Activated CD4-positive, alpha-beta T cell treated with anti-CD3 and anti-CD28 coated beads, Interleukin-2, amount 10 ng/mL, durations not matched to agents 24 days and 14 days (primary cell): ENCODE measurements at places on chromosomes 12 and 14. TPM values are rescaled to one million over a fixed set of nuclear protein-coding genes. Genes with fewer than 3 reads are reported as not detected.
A peak's percentile ranks its signal among the peaks of the same experiment; 100 is the strongest.

The OASL gene
- 2.9 and 3.0 TPM in 2 replicates for total RNA-seq

The GALNT9 gene
- total RNA-seq: 0.19 TPM in 1 of 2 replicates, not detected in the other

DNA sequence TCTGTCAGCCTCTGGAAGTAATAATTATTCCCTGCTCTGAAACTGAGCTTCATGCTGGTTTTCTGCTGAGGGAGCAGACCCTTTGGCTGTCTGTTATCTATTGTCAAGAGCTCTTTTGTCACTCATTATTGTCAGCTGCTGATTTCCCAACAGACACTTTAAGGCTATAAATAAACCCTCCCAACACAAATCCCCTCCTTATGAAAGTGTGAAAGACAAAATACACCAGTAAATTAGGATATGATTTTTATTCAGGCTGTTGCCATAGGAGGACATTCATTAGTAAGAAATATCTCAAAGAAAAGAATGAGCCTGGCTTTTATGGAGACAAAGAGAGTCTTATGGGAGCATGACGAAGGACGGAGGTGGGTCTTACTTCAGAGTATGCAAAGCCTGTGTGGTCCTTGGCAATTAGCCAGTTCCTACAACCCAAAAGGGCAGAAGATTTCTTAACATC is 180.8 kb downstream of the CRADD start:
- H3K4me3 ChIP-seq: no peak overlapping the region
- no peaks in the 10 kb centered on the region for H3K27me3 ChIP-seq
- DNase-seq: no peak
- peaks cover 24% of the 10 kb centered on the region for H3K4me1 ChIP-seq
- H3K36me3 ChIP-seq: peaks cover 5% of the 10 kb centered on the region

- H3K4me1 ChIP-seq: peaks cover 24% of the 10 kb centered on the region
- no peak for DNase-seq
- H3K36me3 ChIP-seq: no peaks in the 10 kb centered on the region
Measured at GRCh38 chr12:52603314-52603713, 2.1 kb upstream of the KRT72 start.

- no peak overlapping the region for H3K27ac ChIP-seq
- H3K4me3 ChIP-seq: no peak overlapping the region
- DNase-seq: no peak
- H3K4me1 ChIP-seq: peaks cover 8% of the 10 kb centered on the region
- peaks cover 63% of the 10 kb centered on the region for H3K27me3 ChIP-seq
Measured at GRCh38 chr12:49962861-49963765, 1.4 kb downstream of the AQP5 start.

DNA sequence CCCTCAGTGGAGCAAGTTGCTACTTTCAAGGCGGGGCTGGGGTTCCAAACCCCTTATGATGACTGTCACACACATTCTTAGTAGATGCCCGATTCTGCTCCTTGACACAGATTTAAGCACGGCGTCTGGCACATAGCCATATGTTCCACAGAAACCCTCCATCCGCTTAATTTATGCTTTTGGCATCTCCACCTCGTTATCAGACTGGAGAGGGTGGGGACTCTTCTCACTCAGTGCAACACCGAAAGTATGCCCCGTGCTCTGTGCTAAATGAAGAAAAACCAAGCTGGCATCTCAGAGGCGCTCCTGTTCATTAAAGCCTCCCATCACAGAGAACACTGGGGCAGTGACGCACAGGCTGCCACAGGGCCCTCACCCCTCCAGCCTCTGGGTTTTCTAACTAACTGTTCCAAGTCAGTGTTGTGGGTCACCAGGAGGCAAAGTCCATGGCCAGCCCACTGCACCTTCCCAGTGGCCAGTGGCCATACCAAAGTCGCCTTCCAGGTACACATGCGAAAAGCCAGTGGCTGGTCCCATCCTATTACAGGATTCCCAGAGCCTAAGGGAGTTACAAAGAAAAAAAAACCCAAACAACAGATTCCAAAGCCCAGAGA is 27.3 kb downstream of the CCDC88C start:
- H3K36me3 ChIP-seq: peaks cover 23% of the 10 kb centered on the region
- peak overlapping the region; percentile 5 for H3K4me3 ChIP-seq
- DNase-seq: no peak
- H3K27me3 ChIP-seq: no peaks in the 10 kb centered on the region
- H3K4me1 ChIP-seq: peaks cover 62% of the 10 kb centered on the region
- H3K27ac ChIP-seq: peak overlapping the region; percentile 83

GRCh38 chr12:102487226-102487625 is 6.9 kb upstream of the IGF1 start:
- H3K27ac ChIP-seq: no peak overlapping the region
- no peaks in the 10 kb centered on the region for H3K36me3 ChIP-seq

DNA sequence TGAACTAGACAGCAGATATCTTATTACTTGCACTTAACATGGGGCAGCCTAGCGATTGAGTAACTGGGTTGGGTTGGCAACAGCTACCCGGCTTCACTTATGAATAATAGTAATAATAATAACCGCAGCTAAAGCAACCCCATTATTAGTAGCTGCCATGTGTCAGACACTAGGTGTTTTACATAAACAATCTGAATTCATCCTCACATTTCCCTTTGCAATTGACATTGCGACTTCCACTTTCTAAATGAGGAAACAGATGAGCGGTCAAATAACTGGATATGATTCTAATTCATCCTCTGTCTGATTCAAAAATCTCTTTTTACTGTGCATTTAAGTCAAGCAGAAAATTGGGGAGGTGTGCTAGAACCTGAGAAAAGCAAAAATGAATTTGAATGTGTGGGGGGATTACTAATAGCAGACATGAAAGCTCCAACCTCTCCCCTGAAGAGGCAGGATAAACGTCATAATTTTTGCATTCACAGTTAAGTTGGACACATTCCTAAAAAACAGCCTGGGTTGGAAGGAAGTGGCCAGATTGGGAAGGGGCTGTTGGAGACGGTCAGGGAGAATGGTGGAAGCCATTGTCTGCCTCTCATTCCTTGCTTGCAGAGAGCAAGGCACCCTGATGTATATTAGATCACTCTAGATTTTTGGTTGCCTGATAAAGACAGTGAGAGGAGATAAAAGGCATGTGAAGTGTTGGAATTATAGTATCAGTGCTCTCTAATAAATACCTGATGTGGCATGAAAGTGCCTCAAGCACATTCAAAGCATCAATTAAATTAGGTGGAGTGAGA is 13.1 kb downstream of the EMP1 start:
- H3K27ac ChIP-seq: no peak overlapping the region
- no peaks in the 10 kb centered on the region for H3K36me3 ChIP-seq
- no peak overlapping the region for H3K4me3 ChIP-seq
- H3K27me3 ChIP-seq: no peaks in the 10 kb centered on the region
- H3K4me1 ChIP-seq: peaks cover 52% of the 10 kb centered on the region
- DNase-seq: no peak
